MV-4-11 (cell line): ENCODE measurements at places on chromosomes 4 and X.

- DNase-seq: no peak
These were observed 92.1 kb downstream of the SHROOM4 start for GRCh38 chrX:50721764-50722521.

GRCh38 chr4:11323771-11324170 lies 104.9 kb downstream of the HS3ST1 start:
- no peak for DNase-seq

DNA sequence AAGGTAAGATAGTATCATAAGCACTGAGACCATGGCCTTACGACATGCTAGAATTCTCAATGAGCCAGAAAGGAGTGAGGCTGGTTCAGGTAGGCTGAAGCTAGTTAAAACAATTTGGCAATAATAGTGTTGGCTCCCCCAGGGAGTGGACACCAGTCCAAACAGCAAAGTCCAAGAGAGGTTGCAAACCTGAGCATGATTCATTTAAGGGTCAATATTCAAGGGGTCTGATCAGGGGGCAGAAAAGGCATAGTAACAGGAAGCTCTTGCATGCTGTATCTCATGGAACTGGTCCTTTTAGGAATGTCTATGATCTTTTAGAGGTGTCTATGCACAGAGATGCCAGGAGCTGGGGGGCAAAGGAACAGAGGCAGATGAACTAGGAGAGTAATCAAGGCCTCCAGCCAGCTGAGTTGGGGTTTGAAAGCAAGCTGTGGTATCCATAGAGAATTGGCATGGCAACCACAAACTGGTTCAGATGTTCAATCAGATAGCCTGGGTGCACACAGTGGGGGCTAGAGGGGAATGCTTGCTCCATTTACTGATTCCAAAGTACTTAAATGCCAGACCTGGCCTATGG lies 5.1 kb downstream of the GJB1 start:
- DNase-seq: no peak

- DNase-seq: peak; percentile 4
These were observed 24.7 kb upstream of the PBDC1 start for GRCh38 chrX:76148041-76148665.

DNA sequence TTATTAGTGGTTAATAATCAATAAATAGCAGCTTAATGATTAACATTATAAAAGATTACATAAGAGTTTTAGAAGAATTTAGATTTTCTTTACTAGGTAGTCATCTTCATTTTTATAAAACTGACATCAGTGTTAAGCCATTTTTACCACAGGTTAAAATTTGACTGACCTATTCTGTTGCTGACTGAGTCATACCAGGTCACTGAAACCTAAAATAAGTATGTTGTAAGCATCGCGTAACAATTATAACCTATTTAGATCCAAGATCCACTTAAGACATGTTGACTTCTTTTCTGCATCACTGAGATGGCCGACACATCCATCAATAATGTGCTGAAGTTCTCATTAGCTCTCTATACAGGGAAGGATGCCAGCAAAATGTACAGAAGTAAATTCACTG lies 36.7 kb downstream of the ARX start:
- no peak for DNase-seq

DNA sequence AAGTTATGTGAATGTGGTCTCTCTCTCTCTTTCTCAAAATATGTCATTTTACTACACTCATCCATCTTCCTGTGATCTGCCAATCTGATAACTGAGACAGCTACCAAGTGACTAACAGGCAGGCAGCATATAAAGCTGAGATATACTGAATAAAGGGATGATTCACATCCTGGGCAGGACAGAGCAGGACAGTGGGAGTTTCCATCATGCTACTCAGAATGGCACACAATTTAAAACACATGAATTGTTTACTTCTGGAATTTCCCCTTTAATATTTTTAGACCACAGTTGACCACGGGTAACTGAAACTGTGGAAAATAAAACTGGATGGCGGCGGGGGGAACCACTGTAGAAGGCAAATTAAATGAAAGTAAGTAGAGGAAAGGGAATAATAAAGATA lies 58.6 kb upstream of the DCTD start:
- DNase-seq: peak; percentile 62

DNA sequence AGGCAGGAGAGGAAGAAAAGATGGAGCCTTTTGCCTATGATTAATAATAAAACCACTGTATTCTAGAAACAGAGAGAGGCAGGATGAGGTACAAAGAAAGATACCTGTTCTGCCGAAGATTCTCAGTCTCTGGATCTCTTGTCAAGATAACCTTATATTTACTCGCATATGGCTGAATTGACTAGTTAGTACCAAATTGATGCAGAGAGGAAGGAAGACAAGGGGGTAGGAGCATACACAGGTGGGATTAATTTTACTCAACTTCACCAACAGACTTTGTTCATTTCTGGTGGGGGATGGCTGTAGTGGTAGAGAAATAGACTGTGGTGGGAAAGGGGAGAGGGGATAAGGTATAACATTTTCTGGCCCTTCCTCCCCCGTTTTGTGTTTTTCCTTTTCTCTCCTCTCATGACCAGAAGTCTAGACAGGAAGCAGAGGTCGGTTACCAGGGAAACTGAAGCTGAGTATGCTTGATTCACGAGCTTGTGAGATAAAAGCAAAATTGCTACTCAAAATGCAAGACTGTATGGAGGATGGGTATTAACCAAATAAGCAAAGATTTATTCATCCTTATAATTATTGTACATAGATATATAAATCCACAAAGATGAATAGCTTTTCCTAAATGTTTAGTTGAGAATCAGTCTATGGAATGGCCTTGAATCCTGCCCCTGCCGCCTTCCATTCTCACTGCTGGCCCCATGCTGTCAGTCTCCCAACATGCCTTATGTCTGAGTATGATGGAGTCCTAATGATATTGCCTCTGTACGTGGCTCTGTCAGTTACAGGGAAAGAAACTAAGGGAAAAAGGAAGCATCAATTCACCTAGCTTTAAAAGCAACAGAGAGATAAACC lies 17.8 kb upstream of the PAGE2B start:
- DNase-seq: no peak

DNA sequence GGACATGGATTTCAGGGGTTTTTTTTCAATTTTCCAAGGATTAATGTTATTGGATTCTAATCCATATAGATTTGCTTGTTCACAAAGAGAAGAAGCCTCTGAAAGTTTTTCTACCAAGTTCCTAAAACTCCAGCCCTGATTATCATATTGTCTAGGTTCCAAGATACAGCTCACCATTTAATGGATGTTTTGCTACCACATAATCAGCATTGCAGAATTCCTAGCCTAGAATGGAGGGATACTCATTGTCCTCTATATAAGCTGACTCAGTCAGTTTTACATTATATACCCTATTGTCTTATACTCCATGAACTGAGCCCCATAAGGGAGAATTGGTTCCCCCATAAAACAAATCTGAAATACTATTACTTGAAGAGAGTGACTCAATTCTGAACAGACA lies 664.7 kb upstream of the FAM241A start:
- DNase-seq: no peak

GRCh38 chr4:99921174-99921573 lies 25.2 kb downstream of the DNAJB14 start:
- no peak for DNase-seq

GRCh38 chrX:130719413-130719812 lies 183.6 kb downstream of the ENOX2 start:
- no peak for DNase-seq

- no peak for DNase-seq
These were observed 71.7 kb upstream of the TLR3 start for GRCh38 chr4:185997296-185997695.

- no peak for DNase-seq
These were observed 2.9 kb upstream of the HAND2 start for GRCh38 chr4:173532725-173533511.
